ENCODE measurements at places on chromosomes 4 and X.

DNA sequence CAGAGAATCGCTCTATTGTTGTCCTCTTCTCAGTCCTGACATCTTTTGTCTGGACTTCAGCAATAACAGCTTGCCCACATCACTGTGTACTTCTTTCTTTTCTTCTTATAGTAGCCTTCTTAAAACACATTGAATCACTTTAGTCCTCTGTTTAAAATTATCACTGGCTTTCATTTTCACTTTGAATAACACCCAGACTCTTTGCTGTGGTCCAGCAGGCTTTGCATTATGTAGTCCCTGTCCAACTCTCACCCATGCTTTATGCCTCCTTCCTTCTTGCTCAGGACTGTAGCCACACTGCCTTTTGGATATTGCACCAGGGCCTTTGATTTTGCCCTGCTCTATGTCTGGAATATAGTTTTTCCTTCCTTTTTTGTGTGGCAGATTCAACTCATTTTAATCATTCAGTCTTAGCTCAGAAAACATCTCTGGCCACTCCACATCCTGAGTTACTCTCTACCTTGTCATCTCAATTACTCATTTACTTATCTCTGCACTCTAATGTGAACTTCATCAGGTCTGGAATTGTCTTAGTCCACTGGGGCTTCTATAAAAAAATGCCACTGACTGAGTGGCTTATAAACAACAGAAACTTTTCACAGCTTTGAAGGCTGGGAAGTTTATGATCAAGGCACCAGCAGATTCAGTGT lies 168.2 kb downstream of the C4orf33 start:
- no peak for DNase-seq

DNA sequence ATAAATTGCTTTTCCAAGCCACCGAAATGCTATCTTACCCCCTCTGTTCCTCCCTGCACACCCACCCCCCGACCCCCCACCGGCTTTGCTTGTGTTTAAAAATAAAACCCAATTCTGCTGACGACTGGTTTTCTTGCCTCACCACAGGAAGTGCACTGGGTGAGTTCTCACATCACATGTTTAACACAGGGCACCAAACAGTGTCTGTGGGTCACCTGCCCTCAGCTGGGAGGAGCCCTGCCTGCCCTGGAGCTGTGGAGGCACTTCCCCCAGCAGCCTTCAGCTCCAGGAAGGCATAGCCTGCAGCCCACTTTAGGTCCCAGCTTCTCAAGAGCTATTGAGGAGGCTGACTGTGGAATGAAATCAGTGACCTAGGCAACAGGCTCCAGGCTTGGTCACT lies 8.8 kb downstream of the TMEM255A start:
- peak; percentile 63 for DNase-seq

DNA sequence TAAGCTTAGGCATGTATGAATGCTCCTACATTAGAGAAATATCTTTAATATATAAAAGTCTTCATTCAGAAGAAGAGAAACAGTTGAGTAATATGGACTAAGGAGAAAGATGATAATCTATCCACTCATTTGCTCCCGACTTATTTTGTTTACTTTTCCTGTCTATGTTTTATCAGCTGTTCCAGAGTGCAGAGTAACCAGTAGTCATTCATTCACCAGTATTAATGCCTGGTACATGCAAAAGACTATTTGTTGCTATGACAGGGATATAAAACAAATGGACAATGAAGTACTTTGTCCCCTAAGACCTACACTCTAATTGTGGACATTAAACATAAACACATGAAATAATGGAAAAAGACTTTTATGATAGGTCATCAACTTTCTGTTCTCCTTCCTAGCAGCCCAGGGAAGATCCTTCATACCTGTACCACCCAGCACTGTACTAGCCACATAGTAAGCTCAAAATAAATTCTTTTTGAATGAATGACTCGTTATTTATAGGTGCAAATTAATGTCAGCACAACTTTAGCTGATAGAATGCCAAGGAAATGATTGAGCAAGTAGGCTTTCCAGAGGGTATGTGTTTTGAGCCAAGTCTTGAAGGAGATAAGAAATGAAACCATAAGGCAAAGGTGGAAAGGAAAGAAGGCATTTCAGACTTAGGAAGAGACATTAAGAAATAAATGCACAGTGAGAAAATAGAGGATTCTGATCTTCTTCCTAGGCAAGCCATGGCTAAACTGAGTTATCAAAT lies 45.0 kb upstream of the IL13RA1 start:
- peak; percentile 43 for DNase-seq

DNA sequence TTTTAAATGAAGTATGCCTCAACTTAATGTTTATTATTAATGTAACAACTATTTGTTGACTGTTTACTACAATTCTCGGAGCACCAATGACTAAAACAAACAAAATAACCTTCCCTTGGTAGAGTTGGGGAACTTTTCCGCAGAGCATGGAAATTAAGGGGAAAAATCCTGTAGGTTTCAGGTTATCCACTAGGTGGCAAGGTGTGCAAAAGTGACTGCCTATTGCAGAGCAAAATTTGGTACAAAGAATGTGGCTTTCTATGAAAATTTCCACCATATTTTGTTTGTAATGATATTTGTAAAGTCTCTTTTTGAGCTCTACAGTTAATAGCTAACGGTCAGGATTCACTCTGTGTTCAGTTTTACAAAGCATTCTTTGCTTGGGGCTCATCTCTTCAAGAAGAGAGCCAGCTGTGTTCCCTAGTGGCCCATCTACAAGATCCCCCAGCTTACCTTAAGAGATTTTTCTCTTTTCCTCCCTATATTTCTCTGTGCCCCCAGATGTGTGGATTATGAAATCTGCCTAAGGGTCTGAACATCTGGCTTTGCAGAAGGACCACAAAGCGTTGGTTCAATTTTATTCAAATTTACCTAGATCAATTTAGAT lies 61.1 kb downstream of the FBXO8 start:
- DNase-seq, result peak; percentile 16

DNA sequence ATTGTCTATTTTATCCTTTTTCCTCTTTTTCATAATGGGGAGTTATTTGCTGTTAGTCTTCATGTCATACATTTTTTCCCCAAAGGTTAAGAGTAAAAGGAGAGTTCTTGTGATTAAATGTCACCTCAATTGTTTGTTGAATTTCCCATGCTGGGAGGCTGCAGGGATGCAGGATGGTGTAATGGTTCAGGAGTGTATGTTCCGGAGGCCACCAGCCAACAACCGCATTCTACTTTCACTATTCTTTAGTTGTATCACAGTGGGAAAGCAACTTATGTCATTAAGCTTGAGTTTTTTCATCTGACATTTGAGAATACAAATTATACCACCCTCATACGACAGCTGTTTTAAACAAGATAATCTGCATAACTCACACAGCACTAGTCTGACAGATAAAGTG lies 15.4 kb downstream of the AFP start:
- DNase-seq, result peak; percentile 97

- DNase-seq, result no peak
These were observed 578.7 kb downstream of the BCOR start for GRCh38 chrX:39519030-39519488.

GRCh38 chrX:99421796-99422195 lies 988.3 kb downstream of the PCDH19 start:
- no peak for DNase-seq

DNA sequence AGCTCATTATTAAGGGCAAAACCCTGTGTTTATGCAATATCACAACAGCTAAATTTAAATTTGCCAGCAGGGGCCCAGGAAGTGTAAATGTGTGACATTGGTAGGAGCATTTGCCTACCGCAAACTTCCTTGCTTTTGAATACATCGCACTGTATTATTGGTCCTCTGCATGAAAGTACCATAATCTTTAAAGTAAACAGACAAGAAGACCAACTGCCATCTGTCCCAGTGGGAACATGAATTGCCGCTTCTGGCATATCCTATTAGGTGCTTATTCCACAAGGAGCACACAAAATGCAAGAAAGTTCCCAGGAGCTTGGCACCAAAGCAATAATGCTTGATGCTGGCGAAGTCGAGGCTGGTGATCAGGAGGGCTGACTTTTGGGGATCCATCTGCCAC lies 51.3 kb downstream of the SOD3 start:
- peak; percentile 33 for DNase-seq

DNA sequence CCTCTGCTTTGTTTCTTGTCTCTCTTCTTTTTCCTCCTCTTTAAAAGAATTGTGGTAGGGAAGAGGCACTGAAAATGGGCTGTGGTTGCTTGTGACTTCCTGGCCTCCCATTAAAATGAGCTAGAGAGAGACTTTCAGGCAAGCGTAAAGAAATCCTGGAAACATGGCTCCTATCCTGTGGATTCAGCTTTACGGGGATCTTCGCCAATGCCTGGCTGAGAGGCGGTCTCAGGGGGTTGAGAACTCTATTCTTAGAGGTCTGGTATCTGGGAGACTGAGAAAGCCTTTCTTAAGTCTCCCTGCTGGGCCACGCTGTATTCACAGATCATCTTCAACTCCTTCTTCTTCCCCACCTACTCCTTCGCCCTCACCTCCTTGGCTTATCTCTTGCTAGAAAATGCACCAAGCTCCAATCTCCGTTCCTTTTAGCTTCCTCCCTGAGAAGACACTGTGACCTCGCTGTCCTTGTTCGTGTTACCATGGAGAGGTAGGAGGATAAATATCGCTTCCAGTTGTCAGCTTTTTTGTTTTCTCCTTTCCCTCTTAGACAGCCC lies 542 bp upstream of the KLF8 start:
- no peak for DNase-seq

- peak; percentile 6 for DNase-seq
These were observed 39.4 kb downstream of the PPM1K start for GRCh38 chr4:88244816-88245579.

GRCh38 chrX:53186351-53186750 lies 38.7 kb downstream of the KDM5C start:
- DNase-seq, result no peak

DNA sequence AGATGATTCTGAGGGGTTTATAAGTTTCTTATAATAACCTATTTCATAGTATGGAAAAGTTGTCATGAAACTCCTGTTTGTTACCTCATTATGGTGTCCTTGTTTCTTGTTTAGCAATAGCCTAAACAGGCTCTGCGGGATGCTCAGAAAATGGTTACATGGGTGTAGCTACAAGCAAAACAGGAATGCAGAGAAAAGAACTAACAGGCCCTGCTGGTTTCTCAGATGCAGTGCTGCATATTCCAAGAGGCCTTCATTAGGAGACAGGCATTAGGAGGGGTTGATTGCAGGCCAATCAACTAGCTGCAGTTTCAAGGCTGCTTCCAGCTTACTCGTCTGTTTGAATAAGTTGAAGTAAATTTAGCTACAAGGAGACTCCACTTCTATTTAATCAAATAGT lies 37.6 kb upstream of the HPGD start:
- DNase-seq, result no peak

DNA sequence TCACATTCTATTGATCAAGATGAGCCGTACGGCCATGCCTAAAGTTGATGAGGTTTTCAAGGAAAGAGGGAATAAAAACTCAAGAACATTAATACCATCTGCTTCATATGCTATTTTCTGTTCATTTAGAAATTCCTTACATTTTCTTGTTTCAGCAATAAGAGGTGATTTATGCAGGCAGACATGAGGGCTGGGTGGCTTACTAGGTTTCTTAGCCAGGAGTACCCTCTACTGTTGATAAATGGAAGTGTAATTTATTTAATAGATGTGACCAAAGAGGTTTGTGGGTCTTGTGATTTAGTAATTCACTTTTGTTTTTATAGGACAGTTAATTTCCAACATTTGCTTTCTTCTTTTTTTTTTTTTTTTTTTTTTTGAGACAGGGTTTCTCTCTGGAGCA lies 6.4 kb upstream of the SMIM9 start:
- DNase-seq, result peak; percentile 49

All from NCI-H146 (cell line).